ENCODE measurements at places on chromosomes 11 and 22.

DNA sequence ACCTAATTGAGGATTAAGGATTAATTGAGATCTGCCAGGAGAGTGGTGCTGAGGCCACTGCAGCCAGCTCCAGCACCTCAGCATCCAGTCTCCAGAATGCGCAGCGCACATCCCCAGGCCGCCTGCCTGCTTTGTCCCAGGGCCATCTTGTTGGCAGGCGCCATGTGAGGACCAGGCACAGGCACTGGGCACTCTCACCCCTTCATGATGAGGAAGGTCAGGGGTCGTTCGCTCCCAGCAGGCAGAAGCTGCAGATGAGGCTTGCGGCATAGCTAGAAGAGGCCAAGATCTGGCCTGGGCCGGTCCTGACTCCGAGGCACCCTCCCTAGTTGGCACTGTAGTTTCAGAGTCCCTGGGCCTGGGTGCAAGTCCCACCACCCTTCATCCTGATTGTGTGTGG, 6.4 kb downstream of the CABP2 start:
- no peak for DNase-seq

GRCh38 chr11:76062733-76063132, 143.6 kb downstream of the WNT11 start:
- no peak for DNase-seq

GRCh38 chr22:34841331-34841771, 224.6 kb upstream of the ISX start:
- DNase-seq = no peak

DNA sequence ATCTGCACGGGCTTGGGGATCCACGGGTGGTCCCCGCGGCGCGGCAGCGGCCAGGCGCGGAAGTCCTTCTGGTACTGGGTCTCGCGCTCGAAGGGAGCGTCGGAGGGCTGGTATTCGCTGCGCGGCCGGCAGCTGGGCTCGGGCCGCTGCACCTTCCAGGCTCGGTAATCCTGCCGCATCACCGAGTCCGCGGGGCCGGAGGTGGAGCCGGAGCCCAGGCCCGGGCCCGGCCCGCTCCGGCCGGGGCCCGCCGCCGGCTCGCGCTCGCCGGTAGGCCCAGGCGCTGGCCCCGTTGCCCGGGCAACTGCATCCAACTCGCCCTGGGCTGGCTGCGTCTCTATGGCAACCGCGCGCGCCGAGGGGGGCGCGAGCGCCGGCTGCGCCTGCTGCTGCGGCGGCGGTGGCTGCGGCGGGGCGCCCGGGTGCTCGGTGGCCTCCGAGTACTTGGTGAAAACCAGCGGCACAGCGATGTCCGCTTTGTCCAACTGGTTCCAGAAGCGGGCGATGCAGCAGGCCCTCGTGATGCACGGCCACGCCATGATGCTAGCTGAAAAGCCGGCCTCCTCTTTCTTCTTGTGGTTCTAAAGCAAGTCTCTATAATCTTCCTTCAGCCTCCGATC, 897 bp downstream of the MAP6 start:
- peak; percentile 3 for DNase-seq

DNA sequence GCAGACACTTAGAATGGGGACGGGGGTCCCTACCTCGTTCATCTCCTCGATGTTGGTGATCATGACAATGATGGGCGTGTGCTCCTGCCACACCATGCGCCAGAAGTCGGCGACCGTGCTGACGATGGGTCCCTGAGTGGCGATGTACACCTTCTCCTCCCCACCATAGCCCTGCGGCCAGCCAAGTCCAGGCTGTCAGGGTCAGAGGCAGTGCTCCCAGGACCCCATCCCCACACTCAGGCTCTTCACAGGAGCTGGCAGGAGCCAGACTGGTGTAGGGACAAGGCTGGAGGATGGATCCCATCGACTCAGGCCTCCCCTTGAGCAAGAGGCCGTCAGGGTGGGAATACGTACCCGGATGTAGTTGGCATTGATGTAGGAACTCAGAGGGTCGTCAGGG, 7.2 kb upstream of the IGSF22 start:
- no peak for DNase-seq

- no peak for DNase-seq
Measured at GRCh38 chr22:21928048-21928447, 24.6 kb downstream of the PPM1F start.

- no peak for DNase-seq
Measured at GRCh38 chr11:101848262-101848661, 66.5 kb upstream of the CEP126 start.

- no peak for DNase-seq
Measured at GRCh38 chr11:69572233-69572860, 68.6 kb upstream of the CCND1 start.

DNA sequence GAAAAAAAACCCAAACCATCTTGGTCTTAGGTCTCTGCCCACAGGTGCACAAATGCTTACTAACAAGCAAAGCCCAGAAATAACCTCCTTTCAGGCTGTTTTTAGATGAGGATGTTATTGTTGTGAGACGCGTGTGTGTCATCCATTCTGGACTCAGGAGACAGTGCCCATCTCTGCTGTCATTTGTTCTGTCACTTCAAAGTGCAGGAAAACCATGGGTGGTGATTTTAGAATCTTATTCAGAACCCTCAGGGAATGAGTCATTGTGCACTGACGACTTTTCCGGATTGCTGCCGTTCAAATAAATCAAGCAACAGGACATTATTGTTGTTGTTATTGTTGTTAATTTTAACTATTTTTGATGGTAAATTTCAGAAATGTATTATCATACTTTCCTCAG, 110.3 kb downstream of the LRRC32 start:
- peak; percentile 40 for DNase-seq

- DNase-seq = no peak
Measured at GRCh38 chr11:131945706-131946105, 575.3 kb downstream of the NTM start.

- no peak for DNase-seq
Measured at GRCh38 chr11:60230681-60231080, 12.3 kb downstream of the MS4A4E start.

GRCh38 chr11:61041755-61042518, 60.4 kb upstream of the CD5 start:
- DNase-seq = peak; percentile 88

DNA sequence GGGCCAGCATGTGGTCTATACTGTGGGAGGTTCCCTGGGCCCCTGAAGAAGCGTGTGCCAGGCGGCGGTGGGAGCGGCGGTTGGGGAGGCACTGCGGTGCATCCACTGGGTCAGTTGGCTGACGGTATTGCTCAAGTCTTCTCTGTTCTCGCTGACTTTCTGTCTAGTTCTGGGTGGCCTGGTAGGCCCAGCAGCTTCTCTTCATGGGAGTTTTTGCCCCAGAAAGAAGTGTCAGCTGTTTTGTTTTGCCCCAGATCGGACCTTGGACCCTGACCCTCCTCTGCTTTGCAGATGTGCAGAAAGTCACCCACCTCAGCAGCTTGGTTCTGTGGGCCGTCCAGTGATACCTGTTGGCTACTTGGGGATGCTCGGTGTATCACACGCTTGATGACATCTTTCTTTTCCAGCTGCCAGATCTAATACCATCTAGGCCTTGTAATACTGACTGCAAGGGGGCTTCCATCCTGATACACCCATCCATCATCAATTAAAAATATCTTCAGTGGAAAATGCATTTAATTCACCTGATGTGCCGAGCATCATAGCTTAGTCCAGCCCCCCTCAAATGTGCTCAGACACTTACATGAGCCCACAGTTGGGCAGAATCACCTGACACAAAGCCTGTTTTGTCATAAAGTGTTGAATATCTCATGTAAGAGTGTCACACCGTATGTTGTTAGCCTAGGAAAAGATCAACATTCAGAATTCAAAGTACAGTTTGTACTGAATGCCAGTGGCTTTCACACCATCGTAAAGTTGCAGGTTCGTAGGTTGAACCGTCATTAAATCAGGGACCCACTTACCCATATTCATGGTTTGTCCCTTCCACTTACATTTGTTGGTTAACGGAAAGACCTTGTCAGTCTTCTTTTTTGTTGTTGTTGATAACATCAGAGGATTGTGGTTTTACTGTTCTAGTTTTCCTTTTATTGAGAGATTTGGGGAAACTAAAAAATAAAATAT, 13.9 kb downstream of the ZBED4 start:
- DNase-seq = peak; percentile 56

DNA sequence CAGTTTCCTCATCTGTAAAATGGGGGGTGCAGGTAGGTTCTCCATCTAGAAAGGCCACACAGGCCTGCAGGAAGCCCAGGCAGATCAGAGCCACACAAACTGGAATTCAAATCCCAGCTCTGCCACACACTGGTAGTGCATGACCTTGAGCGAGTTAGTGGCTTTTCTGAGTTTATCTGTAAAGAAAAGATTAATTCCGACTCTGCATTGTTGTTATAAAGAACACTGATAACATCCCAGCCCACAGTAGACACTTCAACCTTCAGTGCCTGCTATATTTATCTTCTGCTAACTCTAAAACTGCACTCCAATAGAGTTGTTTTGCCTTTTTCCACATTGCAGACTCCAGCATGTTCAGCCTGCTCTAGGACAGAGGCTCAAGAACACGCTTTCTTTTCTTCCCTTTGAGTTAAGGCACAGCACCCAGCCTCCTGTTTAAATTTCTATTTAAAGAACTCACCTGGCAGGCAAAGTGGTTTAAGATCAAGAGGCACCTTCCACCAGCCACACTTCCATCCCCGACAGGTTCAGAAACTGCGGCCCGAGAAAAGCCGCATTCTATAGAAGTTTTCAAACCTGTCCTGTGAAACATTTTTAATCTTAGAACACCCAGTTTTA, 133.9 kb downstream of the PLEKHA7 start:
- DNase-seq = no peak

GRCh38 chr11:93192163-93192562, 5.6 kb downstream of the SLC36A4 start:
- no peak for DNase-seq

DNA sequence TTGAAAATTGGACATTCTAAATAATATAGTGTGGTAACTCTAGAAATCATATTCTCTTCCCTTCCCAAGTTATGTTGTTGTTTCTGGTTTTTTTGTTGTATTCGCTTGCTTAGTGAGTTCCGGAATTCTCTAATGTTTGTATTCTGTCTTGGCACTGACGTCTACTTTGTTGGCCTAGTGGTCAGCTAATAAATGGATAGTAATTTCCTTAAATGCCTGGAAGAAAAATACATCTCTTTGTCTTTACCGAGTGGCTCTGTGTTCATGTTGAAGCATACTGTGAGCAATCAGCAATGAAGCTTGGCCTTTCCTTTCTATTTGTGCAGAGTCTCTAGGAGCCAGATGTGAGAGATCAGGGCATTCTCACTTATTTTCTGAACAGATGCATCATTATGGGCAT, 1225.7 kb downstream of the JRKL start:
- no peak for DNase-seq

- no peak for DNase-seq
Measured at GRCh38 chr11:107592813-107593212, 1.9 kb downstream of the ELMOD1 start.

DNA sequence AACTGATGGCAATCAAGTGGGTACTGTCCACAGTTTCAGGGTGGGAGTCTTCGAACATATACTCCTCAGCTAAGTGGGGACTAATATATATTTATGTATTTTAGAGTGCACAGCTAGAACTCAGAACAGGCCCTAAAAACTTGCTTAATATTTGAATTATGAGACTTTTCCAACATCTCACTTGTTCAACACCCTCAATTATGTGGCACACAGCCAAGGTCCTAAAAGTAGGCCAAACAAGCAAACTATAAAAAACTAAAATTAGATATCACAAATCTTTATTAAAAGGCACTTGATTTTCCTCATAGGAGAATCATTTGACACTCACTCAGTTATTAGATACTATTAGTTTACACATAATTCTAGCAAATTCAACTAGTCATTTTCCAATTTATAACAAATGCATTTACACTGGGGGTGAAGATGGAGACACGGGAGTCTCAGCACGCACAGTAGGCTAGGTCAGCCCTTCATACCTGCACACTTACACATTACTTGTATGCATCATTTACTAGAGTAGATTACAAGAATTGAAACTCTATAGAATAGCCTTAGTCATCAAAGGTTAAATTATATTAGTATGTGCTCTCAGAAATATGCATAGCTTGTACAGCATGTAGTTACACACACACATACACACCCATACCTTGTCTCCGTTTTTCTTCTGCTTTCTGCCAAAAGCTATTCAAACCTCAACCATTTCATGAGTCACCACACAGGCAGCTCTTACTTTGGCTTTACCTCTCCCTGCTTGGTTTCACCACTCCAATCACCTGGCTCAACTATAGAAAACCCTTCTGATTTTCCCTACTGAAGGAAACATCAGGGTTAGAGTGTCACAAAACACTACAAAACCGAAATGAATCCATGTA, 171.5 kb downstream of the SBF2 start:
- DNase-seq = no peak

DNA sequence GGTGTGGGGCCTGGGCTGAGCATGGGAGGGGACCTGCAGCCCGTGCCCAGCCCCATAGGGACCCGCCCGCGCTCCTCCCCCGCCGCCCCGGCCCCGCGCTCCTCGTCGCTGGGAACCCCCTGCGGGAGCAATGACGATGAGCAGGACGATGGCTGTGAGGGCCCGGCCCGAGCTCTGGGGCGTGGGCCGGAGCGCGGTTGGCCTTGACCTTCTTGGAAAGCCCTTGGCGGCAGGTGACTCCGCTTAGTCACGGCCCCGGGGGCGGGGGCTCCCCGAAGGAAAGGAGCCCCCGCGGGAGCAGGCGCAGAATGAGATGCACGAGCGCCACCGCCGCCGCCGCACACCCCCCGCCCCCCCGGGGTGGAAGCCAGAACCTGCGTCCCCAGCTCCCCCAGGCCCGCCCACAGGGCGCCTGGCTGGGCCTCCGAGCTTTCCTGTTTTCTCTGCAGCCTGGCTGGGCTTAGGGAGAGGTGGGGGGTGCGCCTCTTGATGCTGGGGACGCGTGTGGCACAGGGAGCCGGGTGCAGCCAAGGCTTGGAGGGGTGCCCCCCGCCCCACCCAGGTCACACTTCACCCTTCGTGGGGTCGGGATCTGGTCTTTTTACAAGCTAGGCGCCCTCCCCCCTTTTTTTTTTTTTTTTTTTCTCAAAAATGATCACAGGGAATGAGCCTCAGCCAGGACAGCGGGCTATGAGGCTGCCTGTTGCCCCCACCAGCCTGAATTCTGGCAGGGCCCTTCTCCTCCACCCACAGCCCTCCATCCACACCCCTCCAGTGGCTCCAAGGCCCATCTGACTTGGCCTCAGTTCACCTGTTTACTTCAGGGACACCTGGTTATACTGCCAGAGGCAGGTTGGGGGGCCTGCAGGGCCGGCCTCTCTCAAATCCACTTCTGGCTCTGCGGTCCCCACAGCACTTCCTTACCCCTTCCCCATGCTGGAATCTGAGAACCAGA, 17.9 kb downstream of the CRELD2 start:
- DNase-seq = peak; percentile 96

DNA sequence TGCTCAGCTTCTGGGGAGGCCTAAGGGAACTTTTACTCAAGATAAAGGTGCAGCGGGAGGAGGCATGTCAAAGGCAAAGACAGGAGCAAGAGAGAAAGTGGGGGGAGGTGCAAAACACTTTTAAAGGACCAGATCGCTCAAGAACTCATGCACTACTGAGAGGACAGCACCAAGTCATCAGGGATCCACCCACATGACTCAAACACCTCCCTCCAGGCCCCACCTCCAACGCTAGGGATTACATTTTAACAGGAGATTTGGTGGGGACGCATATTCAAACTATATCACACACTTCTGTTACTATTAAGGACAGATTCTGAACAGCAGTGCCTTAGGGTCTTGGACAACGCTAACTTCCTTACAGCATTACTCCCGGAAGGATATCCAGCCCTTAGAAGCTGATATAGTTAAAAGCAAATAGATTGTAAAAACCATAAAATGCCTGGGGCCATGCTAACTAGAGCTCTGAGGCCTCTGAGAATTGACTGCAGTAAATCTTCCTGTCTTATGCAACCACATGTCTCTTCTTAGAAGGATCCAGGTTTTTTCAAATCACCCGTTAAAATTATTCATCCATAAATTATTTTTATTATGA, 16.7 kb upstream of the ZC3H12C start:
- DNase-seq = no peak
